ENCODE measurements at places on chromosomes 6 and 20.

DNA sequence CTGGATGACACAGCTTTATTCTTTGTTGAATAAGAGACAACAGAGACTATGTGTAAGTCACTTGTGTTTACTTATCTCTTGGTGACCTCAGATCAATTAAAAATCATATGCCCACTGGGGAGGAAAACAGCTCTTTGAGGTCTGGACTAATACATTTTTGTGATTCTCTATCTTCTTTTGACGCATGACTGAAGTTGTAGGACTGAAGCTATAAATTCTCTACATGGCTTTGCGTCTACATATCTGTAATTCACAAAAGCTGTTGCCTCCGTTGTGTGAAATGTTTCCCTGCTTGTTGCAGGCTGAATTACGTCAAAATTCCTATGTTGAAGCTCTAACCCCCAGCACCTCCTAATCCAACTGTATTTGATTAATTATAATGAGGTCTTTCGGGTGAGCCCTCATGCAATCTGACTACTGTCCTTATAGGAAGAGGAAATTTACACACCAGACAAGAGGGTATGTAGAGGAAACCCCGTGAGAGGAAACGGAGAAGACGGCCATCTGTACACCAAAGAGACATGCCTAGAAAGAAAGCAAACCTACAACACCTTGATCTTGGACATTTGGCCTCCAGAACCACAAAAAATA, 481.6 kb downstream of the PRKN start:
- DNase-seq = peak; percentile 95

- no peak for DNase-seq
Observed at GRCh38 chr6:94065707-94066337, 646.5 kb upstream of the EPHA7 start.

GRCh38 chr6:121205569-121205968, 128.7 kb downstream of the TBC1D32 start:
- no peak for DNase-seq

DNA sequence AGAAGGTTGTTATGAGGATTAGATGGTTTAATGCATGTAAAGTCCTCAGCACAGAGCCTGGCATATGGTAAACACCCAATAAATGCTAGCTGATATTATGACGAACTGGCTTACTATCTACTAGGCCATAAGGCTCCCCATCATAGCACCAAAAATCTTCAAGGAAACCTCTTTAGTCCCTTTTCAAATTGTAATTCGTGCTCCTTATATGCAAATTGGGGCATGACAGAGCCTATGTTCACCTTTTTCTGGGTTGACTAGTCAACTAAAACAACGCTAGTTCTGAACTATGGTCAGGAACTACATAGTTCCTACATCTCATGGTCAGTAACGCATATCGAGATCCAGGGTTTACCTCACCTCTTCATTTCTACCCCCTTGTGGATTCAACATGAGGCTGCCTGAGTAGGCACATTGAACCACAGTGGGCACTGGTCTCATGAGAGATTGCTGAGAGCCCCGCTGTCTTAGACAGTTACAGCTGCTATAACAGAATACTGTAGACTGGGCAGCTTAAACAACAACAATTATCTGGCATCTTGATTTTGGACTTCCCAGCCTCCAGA, 97.2 kb upstream of the TNFAIP3 start:
- no peak for DNase-seq

DNA sequence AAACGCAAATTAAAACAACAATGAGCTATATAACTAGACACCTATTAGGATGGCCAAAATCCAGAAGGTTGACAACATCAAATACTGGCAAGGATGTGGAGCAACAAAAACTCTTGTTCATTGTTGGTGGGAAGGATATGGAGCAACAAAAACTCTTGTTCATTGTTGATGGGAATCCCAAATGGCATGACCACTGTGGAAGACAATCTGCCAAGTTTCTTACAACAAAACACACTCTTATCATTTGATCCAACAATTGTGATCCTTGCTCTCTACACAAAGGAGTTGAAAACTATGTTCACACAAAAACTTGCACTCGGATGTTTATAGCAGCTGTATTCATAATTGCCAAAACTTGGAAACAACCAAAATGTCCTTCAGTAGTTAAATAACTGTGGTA, 61.8 kb upstream of the LAMA2 start:
- no peak for DNase-seq

DNA sequence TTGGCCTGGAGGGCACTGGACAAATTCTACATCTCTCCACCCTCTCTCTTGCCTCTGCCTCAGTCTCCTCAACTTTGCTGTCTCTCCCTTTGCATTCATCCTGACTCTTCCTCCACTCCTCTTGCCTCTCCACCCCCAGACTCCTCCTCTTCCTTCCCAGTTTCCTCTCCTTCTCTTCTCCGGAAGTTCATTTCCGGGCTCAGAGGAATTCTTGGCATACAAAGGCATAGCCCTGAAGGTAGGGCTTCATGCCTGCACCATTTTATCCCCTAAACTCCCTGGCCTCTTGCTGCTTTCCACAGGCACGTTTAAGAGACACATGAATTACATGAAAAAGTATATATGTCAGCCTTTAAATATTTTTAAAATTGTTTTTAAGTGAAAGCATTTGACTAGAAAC, 10.6 kb downstream of the BFSP1 start:
- DNase-seq = no peak

DNA sequence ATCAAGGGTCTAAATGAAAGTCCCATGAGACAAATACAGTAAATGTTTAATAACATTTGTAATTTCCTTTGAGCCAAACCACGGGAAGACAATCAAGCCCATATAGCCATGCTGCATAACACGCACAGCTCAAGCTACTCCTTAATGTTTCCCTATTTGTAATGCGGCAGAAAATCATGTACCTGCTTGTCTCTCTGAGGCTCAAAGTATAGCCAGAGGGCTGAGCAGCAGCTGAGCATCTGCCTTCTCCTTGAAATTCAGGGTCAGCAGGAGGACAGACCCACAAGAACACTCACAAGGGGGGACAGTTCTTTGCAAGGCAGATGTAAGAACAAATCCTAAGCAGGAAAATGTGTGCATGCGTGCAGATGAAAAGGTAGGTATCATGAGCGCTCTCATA, 45.8 kb upstream of the JARID2 start:
- DNase-seq = no peak

DNA sequence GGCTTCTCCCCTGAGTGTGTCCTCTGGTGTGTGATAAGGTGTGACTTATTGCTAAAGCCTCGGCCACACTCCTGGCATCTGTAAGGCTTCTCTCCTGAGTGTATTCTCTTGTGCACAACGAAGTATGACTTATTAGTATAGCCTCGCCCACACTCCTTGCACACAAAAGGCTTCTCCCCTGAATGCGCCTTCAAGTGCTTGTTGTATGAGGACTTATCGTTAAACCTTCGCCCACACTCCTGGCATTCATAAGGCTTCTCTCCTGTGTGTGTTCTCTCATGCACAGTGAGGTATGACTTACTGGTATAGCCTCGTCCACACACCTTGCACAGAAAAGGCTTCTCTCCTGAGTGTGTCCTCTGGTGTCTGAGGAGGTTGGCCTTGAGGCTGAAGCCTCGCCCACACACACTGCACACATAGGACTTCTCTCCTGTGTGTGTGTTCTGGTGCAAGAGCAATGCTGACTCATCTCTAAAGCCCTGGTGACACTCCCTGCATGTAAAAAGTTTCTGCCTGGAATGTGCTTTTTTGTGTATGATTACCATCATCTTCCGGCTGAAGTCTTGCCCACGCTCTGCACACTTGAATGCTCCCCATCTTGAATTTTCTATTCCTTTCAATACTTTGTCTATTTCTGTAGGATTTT, 20.4 kb downstream of the ZNF337 start:
- DNase-seq = no peak

GRCh38 chr6:40274058-40274457, 313.1 kb downstream of the LRFN2 start:
- DNase-seq = no peak

DNA sequence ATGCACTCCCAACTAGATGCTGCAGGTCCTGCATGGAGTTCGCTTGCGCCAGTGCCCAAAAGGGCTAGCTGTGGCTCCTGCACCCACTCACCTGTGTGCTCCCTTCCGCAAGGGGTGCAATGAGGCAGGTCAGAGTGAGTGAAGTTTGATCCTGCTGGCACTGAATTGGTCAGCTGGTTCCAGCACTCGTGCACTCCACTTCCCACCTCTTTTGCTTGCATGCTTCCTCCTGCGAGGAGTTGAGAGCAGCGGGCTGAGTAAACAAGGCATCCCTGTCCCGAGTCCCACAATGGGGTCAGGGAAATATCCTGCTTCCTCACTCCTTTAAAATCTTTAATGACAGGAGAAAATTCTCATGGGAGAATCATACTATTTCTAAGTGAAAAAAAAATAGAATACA, 86.2 kb downstream of the LCA5 start:
- DNase-seq = no peak

DNA sequence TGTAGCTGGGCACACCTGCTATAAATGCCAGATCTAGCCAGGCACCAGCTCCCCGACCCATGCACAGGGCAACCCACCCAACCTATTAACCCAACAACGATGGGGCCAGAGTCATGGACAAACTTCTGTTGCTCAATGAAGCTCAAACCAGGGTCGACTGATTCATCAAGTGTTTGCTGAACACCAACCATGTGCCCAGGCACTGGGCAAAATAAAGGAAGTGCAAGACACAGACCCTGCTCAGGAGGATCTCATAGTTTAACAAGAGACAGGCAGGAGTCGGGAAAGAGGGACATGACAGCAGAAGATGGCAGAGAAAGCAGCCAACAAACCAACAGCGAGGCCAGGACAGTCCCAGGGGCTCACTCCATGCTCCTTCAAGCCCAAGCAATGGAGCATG, 18.8 kb downstream of the KCNK5 start:
- no peak for DNase-seq

GRCh38 chr6:136084403-136084802, 165.7 kb downstream of the MTFR2 start:
- no peak for DNase-seq

DNA sequence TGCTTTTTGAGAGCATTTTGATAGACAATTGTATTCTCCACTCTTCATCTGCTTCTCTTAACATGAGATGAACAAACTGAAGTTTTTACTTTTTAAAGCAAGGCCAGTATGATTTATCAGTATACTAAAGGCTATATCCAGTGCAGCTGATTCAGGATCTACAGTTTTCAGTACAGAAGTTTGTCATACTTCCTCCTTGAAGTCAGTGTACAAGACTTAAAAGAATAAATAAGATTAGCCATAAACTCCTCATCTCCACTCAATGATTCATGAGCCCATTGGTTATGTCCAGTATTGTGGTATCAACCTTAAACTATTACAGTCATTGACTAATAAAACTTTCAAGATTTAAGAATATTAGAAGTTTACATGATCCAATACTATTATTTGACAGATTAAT, 374.8 kb upstream of the EPHA7 start:
- DNase-seq = no peak

DNA sequence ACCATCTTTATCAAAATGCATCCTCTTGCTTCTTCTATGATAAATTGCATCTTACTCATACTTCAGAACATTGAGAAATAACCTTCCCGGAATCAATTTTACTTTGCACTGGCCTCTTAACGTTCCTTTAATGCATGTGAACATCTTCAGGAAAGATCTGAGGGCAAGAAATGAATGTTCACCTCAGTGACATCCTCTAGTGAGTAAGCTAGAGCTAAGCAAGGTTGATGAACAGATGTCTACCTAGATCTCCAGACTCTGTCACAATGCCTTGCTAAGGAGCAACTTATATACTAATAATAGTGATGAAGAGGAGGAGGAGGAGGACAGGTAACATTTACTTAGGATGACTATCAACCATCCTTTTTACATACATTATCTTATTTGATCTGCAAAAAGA, 16.8 kb upstream of the HINT3 start:
- DNase-seq = no peak

GRCh38 chr20:19492687-19493336, 265.2 kb upstream of the RIN2 start:
- DNase-seq = no peak

DNA sequence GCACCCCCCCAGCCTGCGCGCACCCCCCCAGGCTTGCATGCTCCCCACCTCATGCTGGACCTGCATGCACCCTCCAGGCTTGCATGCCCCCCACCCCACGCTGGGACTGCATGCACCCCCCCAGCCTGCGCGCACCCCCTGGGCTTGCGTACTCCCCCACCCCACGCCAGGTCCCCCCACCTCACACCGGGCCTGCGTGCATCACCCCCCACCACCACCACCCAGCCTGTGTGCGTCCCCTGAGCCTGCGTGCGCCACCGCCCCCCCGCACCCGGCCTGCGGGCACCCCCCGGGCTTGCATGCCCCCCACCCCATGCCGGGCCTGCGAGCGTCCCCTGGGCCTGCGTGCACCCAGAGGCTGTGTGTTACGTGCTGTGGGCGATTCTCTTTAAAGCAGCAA, 61.0 kb upstream of the SLCO4A1 start:
- no peak for DNase-seq

DNA sequence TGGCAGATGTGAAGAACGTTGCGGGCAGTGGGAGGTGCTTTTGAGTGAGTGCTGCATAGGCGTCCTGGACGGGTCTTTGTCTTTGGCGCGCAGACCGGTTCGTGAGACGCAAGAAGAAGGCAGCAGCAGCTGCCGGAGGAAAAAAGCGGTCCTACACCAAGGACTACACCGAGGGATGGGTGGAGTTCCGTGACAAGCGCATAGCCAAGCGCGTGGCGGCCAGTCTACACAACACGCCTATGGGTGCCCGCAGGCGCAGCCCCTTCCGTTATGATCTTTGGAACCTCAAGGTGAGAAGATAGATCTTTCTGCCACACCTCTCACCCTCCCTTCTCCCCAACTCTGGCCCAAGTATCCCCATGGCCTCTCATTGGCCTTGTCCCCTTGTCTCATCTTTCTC, 1.1 kb downstream of the ABT1 start:
- no peak for DNase-seq

DNA sequence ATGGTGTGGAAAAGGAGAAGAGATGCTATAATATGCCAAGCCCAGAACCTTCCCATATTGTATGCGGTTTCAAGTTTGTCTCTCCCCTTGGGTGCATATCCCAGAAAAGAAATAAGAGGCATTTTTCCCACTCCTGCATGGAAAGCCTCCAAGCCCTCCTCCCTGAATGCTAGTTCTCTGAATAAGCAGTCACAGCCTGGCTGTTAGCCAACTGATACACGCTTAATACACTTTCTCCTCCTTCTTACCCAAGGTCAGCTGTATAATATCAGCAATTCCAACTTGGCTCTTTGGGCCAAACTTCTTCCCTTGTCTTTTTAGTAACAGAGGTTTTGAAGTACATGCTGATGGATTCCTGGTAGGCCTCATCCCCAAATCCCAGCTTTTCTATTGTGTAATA, 440.1 kb downstream of the EPHA7 start:
- DNase-seq = no peak

- no peak for DNase-seq
Observed at GRCh38 chr6:128446497-128446896, 73.9 kb downstream of the PTPRK start.

DNA sequence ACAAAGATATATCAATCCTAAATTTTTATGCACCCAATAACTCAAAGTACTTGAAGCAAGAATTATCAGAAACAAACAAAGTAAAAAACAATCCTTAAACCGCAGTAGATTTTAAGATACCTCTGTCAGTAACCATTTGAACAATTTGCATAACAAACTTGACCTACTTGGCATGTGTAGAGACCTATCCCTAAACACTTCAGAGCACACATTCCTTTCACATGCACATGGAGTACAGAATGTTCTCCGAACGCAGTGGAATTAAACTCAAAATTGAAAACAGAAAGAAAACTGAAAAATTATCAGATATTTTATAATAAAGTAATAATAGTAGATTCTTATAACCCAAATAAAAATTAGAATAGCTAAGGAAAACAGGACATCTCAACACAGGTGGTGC, 162.6 kb upstream of the THBS2 start:
- no peak for DNase-seq
